ENCODE measurements at places on chromosomes 3 and 15.

GRCh38 chr3:70980646-70981170 lies 602.8 kb downstream of the FOXP1 start:
- DNase-seq = no peak

- no peak for DNase-seq
These were observed 91.3 kb downstream of the PLXNA1 start for GRCh38 chr3:127073941-127074820.

DNA sequence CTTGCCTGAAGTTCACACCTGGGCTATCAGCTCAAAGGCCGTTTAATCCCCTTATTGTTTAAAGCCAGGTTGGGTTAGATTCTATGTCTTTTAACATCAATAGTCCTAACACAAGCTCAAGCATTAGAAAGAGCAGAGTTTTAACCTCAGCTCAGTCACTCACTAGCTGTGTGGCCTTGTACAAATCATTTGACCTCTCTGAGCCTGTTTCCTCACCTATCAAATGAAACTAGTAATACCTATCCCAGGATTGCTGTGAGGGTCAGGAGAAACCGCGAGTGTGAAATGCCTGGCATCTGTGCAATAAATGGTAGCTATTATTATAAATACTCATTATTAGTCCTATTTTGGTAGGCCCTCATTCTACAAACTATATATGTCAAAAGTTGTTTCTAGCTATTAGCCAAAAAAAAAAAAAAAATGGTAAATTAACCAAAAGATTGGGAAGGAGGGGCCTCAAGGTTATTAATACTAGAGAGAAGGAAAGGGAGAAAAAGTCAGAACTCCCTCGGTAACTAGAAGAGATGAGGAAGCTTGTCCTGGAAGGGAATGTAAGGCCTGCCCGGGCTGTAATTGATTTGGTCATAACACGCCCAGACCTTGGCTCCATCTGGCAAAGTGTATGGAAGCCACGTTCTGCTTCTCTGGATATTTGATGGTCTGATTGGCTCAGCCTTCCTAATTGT lies 510.5 kb upstream of the PROK2 start:
- DNase-seq = no peak

GRCh38 chr3:120438216-120438615 lies 12.6 kb downstream of the FSTL1 start:
- no peak for DNase-seq

DNA sequence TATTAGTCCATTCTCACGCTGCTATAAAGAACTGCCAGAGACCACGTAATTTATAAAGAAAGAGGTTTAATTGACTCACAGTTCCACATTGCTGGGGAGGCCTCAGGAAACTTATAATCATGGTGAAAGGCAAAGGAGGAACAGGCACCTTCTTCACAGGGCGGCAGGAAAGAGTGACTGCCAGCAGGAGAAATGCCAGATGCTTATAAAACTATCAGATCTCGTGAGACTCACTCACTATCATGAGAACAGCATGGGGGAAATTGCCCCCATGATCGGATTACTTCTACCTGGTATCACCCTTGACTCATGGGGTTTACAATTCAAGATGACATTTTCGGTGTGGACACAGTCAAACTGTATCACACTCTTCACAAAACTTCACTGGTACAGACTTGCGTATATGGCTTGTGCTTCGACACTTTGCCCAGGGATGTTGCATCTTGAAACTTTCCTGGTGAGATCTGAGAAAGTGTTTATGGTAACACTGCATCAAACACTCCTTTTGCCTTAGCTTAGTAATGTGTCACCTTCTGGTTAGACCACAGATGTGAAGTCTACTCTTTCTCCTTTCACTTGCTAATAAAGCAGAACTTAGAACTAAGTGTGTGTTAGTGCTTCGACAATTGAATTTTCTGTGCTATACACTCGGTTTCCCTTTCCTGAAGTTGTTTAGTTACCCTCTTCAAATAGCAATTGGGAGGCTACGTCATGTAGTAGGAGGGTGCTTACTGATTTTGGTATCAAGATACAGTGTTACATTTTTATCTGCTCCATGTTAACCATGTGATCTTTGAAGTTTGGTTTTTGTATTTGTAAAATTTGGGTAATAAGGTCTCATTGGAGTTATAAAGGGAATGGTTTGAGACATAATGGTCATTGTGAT lies 185.7 kb downstream of the LPP start:
- no peak for DNase-seq

DNA sequence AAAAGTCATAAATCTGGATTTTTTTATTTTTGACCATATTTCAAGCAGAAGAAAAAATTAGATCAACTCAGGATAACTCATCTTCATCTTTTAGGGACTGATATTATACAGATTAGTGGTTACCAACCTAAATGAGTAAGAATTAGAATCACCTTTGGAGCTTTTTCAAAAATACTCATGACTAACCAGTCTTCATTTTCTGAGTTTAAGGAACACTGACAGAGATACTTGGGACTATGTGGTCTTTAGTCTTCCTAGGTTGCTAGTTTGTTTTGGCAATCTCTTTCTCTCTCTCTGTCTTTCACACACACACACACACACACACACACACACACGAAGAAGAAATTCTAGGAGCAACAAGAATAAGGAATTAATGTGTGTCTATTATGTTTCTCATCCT lies 50.1 kb downstream of the TMOD3 start:
- no peak for DNase-seq

- no peak for DNase-seq
These were observed 32.6 kb upstream of the KLF13 start for GRCh38 chr15:31294067-31294466.

DNA sequence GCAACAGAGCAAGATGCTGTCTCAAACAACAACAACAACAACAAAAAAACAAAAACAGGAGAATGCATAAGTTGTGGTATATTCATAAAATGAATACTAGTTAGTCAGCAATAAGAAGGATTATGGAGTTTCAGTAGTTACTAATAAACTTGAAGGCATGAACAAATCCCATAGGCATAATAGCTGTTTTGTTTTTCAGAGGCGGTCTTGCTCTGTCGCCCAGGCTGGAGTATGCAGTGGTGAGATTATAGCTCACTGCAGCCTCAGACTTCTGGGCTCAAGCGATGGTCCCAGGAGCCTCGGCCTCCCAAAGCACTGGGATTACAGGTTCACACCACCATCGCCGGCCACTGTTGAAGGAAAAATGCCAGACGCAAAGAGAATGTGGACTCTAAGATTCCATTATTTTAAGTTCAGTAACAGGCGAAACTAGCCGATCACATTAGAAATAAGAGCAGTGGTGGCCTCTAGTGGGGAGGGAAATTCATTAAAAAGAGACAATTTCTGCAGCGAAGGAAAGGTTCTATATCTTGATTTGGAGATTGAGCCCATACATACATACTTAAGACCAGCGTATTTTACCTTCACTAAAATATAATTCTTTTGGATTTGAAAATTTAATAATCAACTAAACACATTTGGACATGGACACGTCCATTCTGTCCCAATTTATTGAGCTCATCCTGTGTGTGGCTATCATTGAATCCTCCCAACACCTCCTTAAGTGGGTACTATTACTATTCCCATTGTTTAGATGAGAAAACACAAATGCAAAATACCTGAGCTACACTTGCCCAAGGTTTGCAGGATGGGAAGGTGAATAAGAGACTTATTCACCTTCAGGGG lies 27.4 kb upstream of the HDAC11 start:
- DNase-seq = peak; percentile 13

- no peak for DNase-seq
These were observed 254.7 kb downstream of the CACNA2D3 start for GRCh38 chr3:54376939-54377578.

GRCh38 chr3:49076646-49077045 lies 17.2 kb downstream of the QRICH1 start:
- no peak for DNase-seq

GRCh38 chr15:69045802-69046201 lies 31.3 kb downstream of the NOX5 start:
- no peak for DNase-seq

GRCh38 chr3:150786791-150787190 lies 23.8 kb upstream of the SIAH2 start:
- no peak for DNase-seq

DNA sequence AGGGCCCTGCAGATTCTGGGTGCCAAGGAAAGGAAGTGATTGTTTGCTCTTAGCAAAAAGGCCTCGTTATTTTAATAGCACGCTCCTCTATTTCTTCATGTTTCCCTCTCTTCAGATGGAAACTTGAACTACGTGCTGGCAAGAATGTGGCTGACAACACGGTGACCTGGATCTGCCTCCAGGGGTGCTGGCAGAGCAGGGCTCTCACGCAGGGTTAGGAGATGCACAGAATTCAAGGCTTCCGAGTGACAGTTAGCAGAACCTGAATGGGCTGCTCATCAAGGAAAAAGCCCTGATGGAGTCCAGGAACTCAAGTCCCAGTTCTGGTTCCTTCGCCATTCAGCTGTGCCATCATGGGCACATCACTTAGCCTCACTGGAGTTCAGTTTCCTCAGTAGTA lies 22.7 kb downstream of the CYP19A1 start:
- DNase-seq = no peak

DNA sequence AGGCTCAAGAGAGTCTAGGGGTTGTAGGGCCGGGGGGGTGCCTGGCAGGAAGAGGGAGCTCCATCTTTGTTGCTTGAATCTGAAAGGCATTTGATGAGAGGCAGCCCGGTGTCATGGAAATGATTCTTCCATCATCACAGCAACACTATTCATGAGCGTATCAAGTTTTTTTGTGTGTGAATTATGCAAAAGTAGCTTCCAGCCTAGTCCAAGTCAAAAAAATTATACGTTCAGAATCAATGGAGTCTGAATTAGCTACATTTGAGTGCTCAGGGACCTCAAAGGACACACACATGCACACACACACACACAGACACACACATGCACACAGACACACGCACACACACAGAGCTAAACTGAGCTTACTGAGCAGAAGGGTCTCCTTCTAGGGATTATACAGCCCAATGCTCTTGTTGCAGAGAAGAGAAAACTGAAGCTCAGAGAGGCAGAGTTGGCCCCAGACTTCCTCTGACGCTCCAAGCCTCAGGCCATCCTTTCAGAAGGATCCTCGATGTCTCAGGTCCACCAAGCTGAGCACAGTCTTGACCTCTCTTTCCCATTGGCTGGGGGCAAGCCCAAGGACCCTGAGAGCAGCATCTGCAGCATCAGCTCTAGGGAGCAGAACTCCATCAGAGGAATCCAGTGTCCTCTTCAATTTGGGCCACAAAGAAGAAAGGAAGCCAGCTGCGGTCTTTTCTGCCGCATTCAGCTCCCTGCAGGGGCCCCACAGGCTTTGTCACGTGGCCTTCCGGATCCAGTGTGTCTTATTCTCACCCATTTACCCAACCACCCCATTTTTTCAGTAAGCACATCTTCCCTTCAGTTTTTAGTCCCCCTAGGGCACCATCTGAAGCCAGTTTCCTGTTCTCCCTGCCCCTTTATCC lies 228.0 kb downstream of the UACA start:
- peak; percentile 45 for DNase-seq
